ENCODE measurements at places on chromosomes 3 and 15. TPM values are rescaled to one million over a fixed set of nuclear protein-coding genes. Genes with fewer than 3 reads are reported as not detected.

The CTDSPL gene
- 33.7 TPM for total RNA-seq

The ITIH3 gene
- total RNA-seq = 53.6 TPM

- no peaks in the 10 kb centered on the region for H3K27me3 ChIP-seq
- H3K36me3 ChIP-seq = no peaks in the 10 kb centered on the region
- H3K27ac ChIP-seq = peak overlapping the region; percentile 97
- peak; percentile 52 for DNase-seq
- H3K4me3 ChIP-seq = no peak overlapping the region
- peaks cover 81% of the 10 kb centered on the region for H3K4me1 ChIP-seq
These were observed 6.2 kb downstream of the TSPAN3 start for GRCh38 chr15:77064539-77065308.

DNA sequence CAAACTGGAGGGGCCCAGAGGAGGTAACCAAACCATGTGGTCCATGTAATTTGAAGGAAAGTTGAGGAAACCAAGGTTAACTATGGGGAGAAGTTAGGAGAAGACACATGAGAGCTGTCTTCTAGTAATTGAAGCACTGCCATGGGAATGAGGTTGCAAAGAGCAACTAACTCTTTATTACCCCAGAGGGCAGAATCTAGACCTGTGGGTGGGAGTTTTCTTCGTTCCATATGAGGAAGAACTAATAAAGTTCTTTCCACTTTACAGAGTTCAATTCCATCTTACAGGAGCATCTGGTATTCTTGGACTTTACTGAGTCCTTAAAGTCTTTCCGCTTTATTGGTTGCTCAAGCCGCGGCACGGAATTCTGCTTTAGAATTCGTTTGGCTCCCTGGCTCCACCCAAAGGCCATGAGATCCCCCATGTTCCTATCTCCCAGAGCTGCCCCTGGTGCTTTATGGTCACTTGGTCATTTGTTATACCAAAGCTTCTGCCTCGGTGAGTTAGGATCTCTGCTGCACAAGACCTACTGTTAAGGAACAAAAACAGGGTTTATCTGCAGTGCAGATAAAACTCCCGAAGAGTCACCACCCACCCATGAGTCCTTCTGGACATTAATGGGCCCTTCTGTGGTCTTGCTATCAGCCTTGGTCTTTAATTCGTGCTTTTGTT is 89.5 kb upstream of the UMPS start:
- no peak for DNase-seq
- H3K4me3 ChIP-seq = no peak overlapping the region
- H3K36me3 ChIP-seq = no peaks in the 10 kb centered on the region
- H3K27ac ChIP-seq = peak overlapping the region; percentile 97
- no peaks in the 10 kb centered on the region for H3K27me3 ChIP-seq

- H3K27ac ChIP-seq = no peak overlapping the region
- H3K36me3 ChIP-seq = no peaks in the 10 kb centered on the region
- no peak overlapping the region for H3K4me3 ChIP-seq
- H3K27me3 ChIP-seq = no peaks in the 10 kb centered on the region
These were observed 73.0 kb downstream of the BFSP2 start for GRCh38 chr3:133472889-133473288.

- H3K4me3 ChIP-seq = no peak overlapping the region
- DNase-seq = no peak
- H3K36me3 ChIP-seq = no peaks in the 10 kb centered on the region
- H3K27me3 ChIP-seq = no peaks in the 10 kb centered on the region
- no peaks in the 10 kb centered on the region for H3K4me1 ChIP-seq
These were observed 48.5 kb downstream of the RGMA start for GRCh38 chr15:93040288-93041158.

- no peaks in the 10 kb centered on the region for H3K4me1 ChIP-seq
- DNase-seq = peak; percentile 52
- no peak overlapping the region for H3K27ac ChIP-seq
- H3K36me3 ChIP-seq = no peaks in the 10 kb centered on the region
These were observed 27.9 kb upstream of the SCN10A start for GRCh38 chr3:38843898-38844297.

- H3K4me3 ChIP-seq = no peak overlapping the region
- no peak for DNase-seq
- H3K27ac ChIP-seq = no peak overlapping the region
- no peaks in the 10 kb centered on the region for H3K36me3 ChIP-seq
These were observed 52.5 kb downstream of the ATP10A start for GRCh38 chr15:25810631-25811091.

DNA sequence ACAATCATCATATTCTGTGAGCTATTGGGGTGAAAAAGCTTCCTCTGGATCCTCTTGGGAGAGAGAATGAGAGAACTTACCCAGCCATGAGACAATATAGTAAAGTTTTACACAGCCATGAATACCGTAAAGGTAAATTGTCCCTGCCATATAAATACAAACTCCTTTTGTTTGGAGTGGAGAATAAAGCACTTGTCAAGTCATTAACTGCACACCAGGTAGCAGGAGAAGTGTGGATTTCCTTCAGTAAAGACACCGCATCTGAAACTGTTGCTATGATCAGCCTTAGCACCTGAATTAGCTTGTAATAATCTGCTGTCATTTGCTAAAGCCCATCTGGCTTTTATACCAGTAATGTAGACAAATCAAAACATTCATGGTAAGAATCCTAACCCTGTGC is 336.6 kb upstream of the SLCO3A1 start:
- H3K4me1 ChIP-seq = no peaks in the 10 kb centered on the region
- H3K4me3 ChIP-seq = no peak overlapping the region
- DNase-seq = no peak
- no peaks in the 10 kb centered on the region for H3K36me3 ChIP-seq
- H3K27me3 ChIP-seq = no peaks in the 10 kb centered on the region
- no peak overlapping the region for H3K27ac ChIP-seq

- no peaks in the 10 kb centered on the region for H3K27me3 ChIP-seq
- DNase-seq = no peak
- no peaks in the 10 kb centered on the region for H3K36me3 ChIP-seq
- H3K4me1 ChIP-seq = no peaks in the 10 kb centered on the region
- H3K4me3 ChIP-seq = no peak overlapping the region
- H3K27ac ChIP-seq = peak overlapping the region; percentile 16
These were observed 129.2 kb upstream of the SUCLG2 start for GRCh38 chr3:67783281-67784250.

GRCh38 chr15:57323806-57324589 is 52.3 kb upstream of the CGNL1 start:
- DNase-seq = peak; percentile 83
- peak overlapping the region; percentile 83 for H3K27ac ChIP-seq
- H3K27me3 ChIP-seq = no peaks in the 10 kb centered on the region
- H3K36me3 ChIP-seq = no peaks in the 10 kb centered on the region

GRCh38 chr15:78220713-78221112 is 13.7 kb downstream of the ACSBG1 start:
- H3K36me3 ChIP-seq = no peaks in the 10 kb centered on the region
- H3K4me1 ChIP-seq = peaks cover 6% of the 10 kb centered on the region
- peak overlapping the region; percentile 89 for H3K27ac ChIP-seq
- no peaks in the 10 kb centered on the region for H3K27me3 ChIP-seq
- no peak for DNase-seq
- no peak overlapping the region for H3K4me3 ChIP-seq

Measured in hepatocyte (in vitro differentiated cells).